RPMI7951 (cell line): ENCODE measurements at places on chromosomes 7 and 10. TPM values are rescaled to one million over a fixed set of nuclear protein-coding genes. Genes with fewer than 3 reads are reported as not detected.
A peak's percentile ranks its signal among the peaks of the same experiment; 100 is the strongest.

- DNase-seq: peak; percentile 71
Measured at GRCh38 chr10:63430091-63430998, 35.4 kb downstream of the JMJD1C start.

GRCh38 chr7:134891696-134892678, 94.3 kb upstream of the AGBL3 start:
- DNase-seq: peak; percentile 35

Gene SLC39A12
- not detected in 2 replicates for total RNA-seq

DNA sequence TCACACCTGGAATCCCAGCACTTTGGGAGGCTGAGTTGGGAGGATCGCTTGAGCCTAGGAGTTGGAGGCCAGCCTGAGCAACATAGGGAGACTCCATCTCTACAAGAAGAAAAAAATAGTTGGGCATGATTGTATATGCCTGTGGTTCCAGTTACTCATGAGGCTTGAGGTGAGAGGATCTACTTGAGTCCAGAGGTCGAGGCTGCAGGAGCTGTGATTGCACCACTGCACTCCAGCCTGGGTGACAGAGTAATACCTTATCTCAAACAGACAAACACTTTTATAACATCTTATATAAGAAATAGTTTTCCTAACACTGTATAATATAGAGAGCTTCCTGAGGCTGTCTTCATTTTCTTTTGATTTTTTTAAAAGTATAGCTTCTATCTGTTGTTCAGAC, 448.4 kb upstream of the COBL start:
- no peak for DNase-seq

GRCh38 chr7:71015252-71015900, 116.6 kb upstream of the GALNT17 start:
- no peak for DNase-seq

DNA sequence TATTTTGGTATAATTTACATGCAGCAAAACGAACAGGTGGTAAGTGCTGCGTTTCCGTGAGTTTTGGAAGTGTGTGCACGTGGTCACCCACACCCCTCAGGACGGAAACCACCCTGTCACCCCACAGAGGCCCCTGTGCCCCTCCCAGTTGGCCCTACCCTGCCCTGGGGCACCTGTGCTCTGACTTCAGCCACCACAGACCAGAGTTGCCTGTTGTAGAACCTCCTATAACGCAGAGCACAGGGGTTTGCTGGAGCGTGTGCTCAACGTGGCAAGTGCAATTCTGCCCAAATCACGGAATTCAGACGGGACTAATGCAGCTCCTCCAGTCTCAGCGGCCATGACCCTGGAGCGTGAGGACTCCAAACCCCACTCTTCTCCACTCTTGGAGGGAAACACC, 9.6 kb upstream of the CFAP46 start:
- no peak for DNase-seq

DNA sequence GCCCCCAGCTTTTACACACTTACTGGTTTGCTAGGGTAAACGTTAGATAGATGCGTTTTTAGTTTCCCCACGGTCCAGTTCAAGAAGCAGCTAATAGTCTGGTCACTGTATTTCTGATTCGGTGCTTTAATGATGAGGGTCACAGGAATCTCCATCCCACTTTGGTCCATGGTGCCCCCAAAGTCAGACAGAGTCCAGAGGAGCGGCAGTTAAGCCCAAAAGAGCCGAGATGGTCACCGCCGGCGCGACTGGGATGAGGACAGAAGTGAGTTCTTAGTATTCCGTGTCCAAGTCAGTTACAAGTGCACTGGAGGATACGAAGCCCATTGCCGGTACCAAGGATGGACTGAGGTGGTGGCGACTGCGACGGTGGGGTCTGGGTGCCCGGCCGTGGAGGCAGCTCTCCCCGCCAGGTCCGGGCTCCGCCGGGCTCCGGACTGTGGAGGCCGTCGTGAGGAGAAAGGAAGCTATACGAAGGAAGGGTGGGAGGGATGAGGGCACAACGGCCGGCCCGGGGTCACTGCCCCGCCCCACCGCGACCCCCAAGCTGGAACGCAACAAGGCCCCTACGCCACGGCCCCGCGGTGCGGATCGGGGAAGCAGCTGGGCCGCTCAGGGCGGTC, 663 bp downstream of the HERPUD2 start:
- peak; percentile 46 for DNase-seq

DNA sequence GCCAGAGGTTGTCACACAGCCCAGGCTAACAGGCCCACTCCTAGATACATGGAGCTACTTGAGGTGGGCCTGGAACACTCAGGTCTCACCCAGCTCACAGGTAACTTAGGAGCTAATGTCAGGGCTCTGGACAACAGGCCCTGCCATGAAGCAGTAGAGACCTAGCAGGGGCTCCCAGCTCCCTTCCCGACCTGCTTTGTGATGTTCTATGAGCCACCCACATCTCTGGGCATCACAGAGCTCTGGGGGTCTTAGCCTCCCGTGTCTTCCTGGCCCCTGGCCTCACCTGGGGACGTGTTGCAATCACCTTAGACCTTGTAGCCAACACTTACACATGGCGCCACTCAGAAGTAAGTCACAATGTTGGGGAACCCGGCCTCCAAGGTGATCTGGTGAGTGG, 12.4 kb downstream of the WDFY4 start:
- no peak for DNase-seq

DNA sequence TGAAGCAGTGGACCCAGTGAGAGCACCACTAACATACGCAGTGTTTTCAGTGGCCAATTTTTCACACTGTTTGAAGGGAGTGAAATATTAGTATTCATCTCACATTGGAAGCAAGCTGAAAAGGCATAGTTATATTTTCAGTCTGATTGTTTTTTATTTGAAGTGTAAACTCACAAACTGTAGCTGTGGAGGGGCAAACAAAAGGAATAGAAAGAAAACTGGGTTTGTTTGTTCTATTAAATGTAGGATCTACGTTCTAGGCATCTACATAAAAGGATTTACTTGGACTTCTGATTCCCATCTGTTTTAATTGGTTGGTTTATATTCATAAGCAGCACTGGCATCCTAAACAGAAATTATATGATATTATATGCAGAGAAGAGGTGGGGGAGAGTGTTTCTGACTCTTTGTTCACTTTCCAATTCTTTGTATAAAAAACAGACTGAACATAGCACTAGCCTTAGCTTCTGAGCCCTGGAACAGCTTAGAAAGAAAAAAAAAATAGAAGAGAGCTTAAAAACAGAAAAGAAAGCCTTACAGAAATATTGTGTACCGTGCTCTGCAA, 447.8 kb upstream of the KCND2 start:
- DNase-seq: no peak

- no peak for DNase-seq
Measured at GRCh38 chr10:61172182-61172926, 228.4 kb upstream of the RHOBTB1 start.

- DNase-seq: no peak
Measured at GRCh38 chr7:4439444-4439843, 242.7 kb upstream of the FOXK1 start.

GRCh38 chr7:100466653-100467605, 2.9 kb upstream of the SPACDR start:
- no peak for DNase-seq

DNA sequence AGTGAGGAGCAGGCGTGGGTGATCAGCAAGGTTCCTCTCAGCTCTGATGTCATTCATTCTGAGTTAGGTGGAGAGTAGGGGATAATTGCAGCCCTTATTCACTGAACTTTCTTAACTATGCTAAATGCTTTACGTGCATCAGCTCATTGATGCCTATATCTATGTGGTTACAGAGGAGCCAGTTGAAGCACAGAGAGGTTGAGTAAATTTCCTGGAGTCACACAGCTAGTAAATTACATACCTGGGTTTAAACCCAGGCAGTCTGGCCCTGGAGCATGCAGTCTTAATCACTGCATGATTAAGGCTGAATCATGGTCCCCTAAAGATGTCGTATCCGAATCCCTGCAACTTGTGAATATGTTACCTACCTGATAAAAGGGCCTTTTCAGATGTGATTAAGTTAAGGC, 99.6 kb downstream of the GRK5 start:
- DNase-seq: no peak

Gene TAS2R5
- total RNA-seq: not detected in 2 replicates

Gene NPFFR1
- total RNA-seq: not detected in 2 replicates

GRCh38 chr7:111409714-111410422, 152.4 kb downstream of the IMMP2L start:
- DNase-seq: no peak

DNA sequence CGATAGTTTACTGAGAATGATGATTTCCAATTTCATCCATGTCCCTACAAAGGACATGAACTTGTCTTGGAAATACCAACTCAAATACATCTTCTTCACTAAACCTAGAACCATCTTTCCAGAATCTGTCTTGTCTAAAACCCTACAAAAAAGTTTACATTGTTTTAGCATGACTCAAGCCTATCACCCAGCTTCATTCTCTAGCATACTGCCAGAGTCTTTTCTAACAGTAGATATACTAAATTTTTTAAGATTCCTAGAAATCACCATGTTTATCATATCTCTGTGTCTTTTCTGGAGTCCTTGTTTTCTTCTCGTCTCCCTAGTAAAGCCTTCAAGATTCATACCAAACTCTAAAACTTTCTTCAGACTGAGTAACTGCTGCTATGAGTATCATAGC, 129.7 kb downstream of the SEMA3E start:
- no peak for DNase-seq

- no peak for DNase-seq
Measured at GRCh38 chr10:129046065-129046681, 420.9 kb upstream of the MGMT start.

Gene CNNM1
- 1.4 and 2.2 TPM in 2 replicates for total RNA-seq

Gene TMEM176B
- not detected in 2 replicates for total RNA-seq

DNA sequence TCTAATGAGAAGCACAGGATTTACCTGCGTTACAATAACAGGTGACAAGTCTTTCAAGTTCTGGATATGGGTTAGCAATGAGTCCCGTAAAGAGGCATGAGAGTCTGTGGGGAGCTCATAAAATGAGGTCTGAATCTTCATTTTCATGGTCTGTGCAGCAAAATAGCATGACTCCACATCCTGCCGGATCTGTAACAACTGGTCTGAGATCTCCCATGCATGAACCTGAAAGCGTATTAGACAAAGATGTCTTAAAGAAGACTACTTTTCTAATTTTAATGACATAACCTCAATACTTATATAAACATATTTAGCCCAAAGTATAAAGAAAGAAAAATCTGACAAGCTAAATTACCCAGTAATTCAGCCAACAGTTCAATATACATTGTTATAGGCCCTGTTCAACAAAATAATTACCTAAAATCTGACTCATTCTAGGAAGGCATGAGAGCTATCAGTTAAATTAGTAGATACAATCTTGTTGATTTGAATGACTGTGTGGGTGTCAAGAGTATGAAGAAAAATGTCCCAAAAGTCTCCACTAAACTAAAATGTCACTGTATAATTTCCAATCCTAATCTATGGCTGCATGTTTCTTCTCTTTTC, 36.9 kb downstream of the TNPO3 start:
- DNase-seq: no peak

Gene OGDHL
- total RNA-seq: not detected in 2 replicates

DNA sequence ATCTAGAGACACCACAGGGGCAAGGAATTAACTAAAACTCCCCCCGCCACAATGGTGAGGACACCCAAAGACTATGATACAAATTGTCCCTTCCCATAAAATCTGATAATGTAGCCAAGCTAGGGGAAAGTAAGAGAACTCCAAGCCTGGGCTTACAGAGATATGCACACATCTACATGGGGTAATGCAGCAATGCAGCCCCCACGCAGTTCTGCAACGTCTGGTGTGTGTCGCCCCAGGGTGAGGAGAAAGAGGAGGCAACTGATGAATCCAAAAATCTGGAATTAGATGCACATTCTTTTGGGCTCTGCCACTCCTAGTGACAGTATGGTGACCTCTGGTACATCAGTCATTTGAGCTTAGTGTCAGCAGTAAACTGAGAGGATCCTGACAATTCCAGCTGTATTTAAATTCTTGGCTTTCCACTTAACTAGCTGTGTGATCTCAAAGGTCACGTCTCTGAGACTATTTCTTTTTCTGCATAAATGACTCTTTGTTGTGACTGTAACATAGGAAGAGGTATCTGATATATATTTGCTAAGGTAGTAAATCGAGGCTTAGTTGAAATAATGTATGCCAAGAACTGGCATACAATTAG, 51.5 kb downstream of the PIP4K2A start:
- no peak for DNase-seq

GRCh38 chr7:151426441-151426903, 13.5 kb downstream of the CRYGN start:
- DNase-seq: peak; percentile 96

DNA sequence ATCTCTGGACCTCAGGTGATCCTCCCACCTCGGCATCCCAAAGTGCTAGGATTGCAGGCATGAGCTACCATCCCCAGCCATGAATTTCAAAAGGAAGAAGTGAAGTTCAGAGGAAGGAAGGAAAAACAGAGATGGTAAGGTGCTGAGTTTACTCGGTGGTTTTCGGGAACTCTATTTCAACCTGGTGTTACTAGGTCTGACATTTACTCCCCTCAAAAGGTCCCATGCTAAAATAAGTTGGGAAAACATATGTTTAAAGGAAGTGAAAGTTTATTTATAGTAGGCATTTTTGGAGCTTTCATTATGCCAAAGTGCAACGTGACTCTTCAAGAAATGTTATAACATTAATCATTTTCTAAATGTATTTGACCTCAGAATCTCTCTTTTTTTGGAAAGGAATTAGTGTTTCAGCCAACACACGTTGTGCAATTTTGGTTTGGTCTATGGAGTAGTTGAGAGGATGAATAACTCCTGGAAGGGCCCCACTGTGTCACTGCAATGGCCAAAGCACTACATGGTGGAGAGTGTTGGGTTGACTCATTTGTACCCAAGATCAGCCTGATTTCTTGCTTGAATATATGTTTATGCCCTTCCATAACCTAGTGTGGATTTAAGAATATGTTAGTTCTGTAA, 114.7 kb upstream of the FAM171A1 start:
- DNase-seq: peak; percentile 82

Gene ETV1
- total RNA-seq: 91.5 and 128 TPM in 2 replicates

Gene ZKSCAN1
- 10.2 and 10.7 TPM in 2 replicates for total RNA-seq

- DNase-seq: no peak
Measured at GRCh38 chr7:51426163-51426562, 109.6 kb upstream of the COBL start.

Gene PSAP
- total RNA-seq: 304 and 324 TPM in 2 replicates

DNA sequence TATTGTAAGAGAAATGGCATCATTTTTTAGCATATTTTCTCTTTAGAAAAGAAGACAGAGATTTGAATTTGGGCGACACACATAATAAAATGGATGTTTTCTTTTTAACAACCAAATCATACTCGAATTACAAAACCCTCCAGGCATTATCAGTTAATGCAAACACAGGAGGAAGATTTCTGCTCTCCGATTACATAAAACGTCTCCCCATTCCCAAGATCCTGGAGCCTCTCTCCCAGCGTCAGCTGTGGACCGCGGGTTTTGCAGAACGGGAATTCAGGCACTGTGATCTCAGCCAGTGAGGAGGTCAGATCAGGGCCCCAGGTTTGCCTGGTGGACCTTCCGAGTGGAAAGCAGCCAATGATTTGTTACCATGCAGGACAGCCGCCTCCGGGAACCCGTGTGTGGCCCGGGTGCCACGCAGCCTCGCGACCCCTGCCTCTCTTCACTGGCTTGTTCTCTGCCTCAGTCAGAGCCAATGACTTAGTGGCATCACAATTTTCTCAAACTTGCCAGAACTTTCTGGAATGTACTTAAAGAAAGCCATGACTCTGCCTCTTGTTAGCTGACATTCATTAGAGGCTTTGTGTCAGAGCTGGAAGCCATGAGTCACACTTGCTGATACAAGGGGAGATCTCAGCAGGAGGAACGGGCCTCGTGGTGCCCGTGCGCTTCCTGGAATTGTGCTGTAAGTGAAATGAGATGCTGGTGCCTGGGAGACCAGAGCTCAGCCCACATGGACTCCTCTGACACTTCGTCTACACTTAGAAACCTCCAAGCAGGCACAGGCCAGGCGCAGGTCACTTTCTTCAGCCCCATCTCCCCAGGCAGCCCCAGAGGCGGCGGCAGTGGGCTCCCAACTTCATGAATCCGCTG, 246.1 kb downstream of the KLF6 start:
- peak; percentile 93 for DNase-seq

- no peak for DNase-seq
Measured at GRCh38 chr7:27688646-27689045, 26.0 kb upstream of the HIBADH start.
